ENCODE measurements at places on chromosomes 2 and 18.

DNA sequence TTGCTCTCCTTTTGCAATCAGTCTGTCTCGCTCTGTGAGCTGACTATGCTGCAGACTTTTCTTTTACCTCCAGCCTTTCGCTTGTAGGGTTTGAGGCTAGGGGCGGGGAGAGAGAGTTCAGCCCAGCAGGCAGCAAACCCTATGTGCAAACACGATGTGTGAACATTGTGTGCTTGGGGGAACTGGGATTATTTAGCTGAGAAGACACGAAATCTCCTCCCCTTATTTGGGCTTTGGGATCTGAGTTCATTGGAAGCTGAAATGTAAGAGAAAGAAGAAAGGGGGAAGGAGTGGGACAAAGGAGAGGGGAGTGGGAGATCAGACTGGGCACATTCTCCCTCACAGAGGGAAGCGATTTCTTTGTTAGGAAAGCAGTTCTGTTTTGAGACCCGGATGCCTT is 189.6 kb upstream of the TNP1 start:
- DNase-seq = no peak

DNA sequence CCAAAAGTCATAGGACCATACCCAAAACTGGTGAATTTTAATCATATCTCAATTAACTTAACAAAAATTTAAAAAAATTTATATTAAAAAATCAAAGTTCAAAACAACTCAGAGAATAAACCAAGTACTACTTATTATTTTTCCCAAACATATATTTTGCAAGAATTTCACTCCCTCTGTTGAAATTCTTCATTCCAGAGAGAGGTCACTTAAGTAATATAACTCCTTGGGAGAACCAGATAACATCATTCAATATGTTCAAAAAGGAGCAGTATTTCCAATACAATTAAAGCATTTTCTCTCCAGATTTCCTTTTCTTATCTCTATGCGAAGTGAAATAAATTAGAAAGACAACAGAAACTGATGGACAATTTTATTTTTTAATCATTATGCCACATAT is 165.9 kb upstream of the RND3 start:
- no peak for DNase-seq

GRCh38 chr2:37232131-37232933 is 874 bp downstream of the NDUFAF7 start:
- no peak for DNase-seq

DNA sequence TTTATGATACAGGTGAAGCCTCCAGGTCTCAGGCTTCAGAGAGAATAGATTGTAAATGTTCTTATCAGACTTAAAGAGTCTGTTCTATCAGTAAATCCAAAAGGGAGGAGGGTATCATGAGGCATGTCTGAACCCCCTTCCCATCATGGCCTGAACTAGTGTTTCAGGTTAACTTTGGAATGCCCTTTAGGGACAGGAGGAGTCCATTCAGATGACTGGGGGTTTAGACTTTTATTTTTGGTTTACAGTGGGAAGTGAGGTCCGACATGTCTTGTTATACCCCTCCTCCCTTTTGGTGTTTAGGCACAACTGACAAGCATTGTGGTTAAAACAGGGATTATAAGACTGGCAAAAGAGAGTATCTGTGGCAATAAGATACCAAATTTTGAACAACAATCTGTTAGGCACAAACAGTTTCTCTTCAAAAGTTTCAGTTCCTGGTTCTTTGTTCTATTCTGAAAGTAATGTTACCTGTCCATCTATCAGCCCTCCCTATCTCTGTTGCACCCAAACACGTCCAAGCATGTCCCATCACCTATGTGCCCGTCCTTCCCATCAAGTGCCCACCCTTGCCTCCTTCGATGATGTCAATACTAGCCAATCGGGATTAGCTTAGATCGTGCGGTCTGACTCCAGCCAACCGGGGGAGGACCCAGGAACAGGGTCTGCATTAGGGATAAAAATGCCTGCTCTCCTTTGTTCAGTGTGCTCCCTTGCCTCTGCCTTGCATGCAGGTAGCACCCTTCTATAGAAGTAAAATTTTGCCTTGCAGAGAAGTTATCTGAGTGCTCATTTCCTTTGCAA is 16.4 kb downstream of the TCF23 start:
- DNase-seq = no peak

GRCh38 chr2:65361623-65362022 is 70.8 kb downstream of the SPRED2 start:
- DNase-seq = no peak

DNA sequence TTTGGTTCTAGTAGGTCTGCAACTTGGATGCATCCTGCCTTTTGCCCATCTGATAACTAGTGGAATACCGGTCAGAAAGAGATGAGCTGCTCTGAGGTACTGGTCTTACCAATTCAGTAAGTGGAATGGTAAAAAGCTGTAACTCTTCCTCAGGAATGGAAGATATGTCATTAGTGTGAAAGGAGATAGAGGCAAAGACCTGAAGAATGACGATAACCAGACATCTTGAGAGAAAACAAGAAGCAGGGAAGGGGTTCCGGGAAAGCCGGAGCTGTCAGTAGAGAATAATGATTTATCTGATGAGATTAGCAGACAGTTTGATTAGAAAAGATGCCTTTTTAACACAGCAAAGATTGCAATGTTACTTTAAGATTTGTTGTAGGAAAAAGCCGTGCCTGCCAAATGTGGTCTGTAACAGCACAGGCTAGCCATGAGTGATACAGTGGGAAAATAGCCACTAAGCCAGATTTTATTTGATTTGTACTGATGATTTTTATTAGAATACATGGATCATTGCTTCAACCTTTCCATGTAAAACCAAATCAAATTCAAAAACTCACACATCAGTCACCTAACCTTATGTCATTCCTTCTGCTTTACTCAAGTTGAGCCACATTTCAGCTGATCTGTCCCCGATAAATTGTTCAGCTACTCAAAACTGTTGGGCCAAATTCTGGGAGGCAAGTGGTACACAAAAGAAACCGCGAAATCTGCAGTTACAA is 110.0 kb downstream of the TCF4 start:
- DNase-seq = no peak

GRCh38 chr18:41864216-41864615 is 90.8 kb upstream of the PIK3C3 start:
- DNase-seq = no peak

DNA sequence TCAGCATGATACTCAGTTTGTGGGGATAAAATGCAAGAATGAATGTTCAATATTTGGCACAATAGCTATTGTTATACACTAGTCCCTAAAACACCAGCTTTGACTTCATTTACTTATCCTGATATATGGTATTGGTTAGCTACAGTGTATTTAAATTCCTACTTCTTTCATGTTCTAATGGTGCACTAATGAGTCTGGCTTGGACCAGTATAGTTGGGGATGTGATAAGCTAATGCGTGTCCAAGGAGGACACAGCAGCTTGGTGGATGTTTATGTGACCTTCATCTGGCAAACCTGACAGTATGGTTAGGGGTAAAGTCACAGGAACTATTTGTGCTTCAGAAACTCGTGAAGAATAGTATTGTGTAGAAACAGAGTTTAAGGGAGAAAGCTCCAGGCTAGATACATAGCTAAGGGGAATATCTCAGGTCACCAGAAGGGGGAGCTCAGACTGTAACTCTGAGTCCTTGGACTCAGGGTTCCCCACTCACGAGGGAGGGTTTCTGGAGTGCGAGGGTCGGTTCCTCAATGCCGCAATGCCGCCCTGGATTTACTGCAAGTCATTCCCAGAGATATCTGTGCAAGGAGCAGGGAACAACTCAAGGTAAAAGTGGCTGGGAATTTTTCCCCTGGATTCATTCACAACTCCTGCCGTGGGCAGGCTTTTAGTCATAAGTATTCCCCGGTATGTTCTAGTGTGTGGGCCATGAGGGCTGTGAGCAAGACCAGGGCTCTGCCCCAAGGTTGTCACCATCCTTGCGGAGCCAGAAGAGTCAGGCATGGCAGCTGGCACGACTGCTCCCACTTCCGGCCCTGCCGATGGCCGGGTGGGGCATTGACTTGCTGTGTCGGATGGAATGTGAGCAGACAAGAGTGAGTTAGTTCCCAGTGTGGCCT is 14.5 kb downstream of the IL1R2 start:
- no peak for DNase-seq

- DNase-seq = no peak
Observed at GRCh38 chr2:217993817-217994463, 8.9 kb downstream of the TNS1 start.

GRCh38 chr2:189014449-189015138 is 40.4 kb downstream of the COL3A1 start:
- DNase-seq = no peak

GRCh38 chr18:57728941-57729511 is 74.1 kb downstream of the ATP8B1 start:
- no peak for DNase-seq

- no peak for DNase-seq
Observed at GRCh38 chr18:63058521-63058920, 261.0 kb downstream of the BCL2 start.

- no peak for DNase-seq
Observed at GRCh38 chr2:180722551-180723239, 257.7 kb upstream of the UBE2E3 start.
